ENCODE measurements at places on chromosomes 11 and 22.

GRCh38 chr22:31630331-31631329, 31.4 kb downstream of the PISD start:
- peak; percentile 89 for DNase-seq

GRCh38 chr11:62556875-62557631, 10.4 kb upstream of the AHNAK start:
- DNase-seq, result no peak

DNA sequence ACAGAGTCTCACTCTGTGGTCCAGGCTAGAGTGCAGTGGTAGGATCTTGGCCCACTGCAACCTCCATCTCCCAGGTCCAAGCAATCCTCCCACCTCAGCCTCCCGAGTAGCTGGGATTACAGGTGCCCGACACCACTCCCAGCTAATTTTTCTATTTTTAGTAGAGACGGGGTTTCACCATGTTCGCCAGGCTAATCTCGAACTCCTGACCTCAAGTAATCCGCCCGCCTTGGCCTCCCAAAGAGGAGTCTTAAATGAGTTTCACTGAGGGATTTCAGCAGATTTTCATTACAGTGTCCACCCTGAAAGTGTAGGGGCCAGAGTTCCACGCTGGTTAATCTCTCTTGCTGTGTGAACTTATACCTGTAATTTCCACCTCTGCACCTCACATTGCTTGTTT, 412 bp upstream of the RPS3 start:
- DNase-seq, result no peak

- DNase-seq, result no peak
These were observed 14.4 kb upstream of the NCAM1 start for GRCh38 chr11:112946866-112947265.

- no peak for DNase-seq
These were observed 80.6 kb downstream of the KCNJ1 start for GRCh38 chr11:128786507-128786906.

- DNase-seq, result no peak
These were observed 9.6 kb downstream of the WT1 start for GRCh38 chr11:32425761-32426160.

DNA sequence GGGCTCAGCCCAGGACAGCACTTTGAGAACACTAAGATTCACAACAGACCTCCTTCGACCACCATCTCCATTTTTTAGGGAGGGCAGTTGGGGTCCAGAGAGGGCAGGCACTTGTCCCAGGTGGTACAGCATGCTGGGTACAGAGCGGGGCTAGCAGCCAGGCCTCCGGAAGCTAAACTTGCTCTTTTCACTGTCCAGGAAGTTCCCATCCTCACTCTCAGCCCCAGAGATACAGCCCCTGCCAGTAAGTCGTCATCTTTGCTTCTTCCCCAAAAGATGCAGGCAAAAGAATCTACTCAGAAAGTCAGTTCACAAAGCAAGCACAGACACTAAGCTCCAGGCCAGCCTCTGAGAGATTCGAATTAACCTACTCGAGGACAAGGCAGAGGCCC, 6.7 kb upstream of the RAB3IL1 start:
- no peak for DNase-seq

DNA sequence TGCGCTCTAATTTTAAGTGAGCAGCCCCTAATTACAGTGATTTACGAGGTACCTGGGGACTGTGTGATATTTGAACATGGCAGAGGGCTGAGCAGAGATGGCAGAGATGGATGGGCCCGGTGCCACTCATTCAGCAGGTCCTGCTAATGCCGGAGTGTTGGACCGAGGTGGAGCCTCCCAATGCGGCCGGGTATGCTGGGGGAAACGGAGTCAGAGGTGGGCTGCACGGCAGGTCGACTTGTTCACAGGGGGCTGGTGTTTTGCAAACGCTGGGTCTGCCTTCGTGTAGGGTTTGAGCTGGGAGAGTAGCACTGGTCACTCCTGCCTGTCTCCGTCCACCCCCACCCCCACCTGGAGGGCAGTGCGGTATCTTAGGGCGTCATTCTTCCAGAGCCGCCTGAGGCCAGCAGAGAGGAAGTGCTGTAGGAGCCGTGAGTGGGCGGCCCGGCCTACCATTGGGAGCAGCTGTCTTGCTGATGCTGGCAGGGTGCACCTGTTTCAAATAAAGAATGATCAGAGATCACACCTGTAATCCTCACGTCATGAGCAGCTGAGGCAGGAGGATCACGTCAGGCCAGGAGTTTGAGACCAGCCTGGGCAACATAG, 122.6 kb downstream of the IGLL1 start:
- DNase-seq, result no peak

- DNase-seq, result no peak
These were observed 3.8 kb upstream of the MFRP start for GRCh38 chr11:119350302-119350701.

DNA sequence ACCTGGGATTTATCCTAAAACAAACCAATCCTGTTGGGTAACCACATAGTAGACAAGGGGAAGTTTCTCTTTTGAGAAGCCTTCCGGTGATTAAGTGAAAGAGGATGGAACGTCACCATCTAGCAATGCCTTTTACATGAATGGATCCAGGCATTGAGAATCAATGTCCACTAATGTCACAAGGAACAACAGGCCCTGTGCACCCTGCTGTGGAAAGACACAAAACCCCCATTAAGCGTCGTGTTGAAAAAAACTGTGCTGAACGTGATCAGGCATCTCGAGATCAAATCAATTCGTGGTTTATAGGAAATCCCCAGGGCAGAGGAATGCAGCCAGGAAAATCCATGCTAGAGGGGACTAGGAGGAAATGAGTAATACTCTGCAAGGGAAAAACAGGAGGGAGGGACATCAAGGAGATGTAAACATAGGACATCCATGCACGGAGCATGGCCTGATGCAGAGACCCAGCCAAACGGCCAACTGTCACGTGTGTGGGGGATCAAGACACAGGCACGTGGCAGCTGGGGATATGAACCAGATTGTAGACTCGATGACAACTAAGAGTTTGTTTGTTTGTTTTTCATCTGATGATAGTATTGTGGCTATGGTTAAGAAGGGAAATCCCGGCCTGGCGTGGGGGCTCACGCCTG, 38.6 kb upstream of the CARS1 start:
- peak; percentile 98 for DNase-seq

DNA sequence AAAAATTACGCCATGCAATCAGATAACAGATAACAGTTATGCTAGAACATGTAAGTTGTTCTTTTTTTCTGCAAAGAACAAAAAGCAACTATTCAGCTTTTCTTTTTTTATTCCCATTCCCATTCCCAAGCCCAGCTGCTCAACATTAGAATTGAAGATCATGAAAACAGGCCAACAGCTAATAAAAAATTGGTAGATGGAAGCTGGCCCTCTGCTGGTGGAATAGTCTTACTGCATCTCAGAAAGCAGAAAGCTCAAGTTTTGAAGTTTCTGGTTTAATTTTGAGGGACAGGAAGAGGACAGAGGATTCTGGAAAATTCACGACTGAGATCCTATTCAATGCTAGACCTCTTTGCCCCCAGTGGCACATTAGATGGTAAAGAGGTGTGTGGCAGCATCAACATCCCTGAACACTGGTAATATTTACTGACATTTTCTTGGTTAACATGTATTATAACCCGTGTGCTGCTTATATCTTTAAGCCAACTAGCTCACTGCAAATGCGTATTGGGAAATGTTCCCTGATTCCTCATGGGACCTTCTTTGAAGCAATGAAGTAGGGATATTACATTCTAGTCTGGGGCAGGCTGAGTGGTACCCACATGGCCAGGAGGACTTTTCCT, 591.2 kb downstream of the OPCML start:
- DNase-seq, result peak; percentile 19

- DNase-seq, result no peak
These were observed 29.0 kb upstream of the RASSF10 start for GRCh38 chr11:12979928-12980689.

DNA sequence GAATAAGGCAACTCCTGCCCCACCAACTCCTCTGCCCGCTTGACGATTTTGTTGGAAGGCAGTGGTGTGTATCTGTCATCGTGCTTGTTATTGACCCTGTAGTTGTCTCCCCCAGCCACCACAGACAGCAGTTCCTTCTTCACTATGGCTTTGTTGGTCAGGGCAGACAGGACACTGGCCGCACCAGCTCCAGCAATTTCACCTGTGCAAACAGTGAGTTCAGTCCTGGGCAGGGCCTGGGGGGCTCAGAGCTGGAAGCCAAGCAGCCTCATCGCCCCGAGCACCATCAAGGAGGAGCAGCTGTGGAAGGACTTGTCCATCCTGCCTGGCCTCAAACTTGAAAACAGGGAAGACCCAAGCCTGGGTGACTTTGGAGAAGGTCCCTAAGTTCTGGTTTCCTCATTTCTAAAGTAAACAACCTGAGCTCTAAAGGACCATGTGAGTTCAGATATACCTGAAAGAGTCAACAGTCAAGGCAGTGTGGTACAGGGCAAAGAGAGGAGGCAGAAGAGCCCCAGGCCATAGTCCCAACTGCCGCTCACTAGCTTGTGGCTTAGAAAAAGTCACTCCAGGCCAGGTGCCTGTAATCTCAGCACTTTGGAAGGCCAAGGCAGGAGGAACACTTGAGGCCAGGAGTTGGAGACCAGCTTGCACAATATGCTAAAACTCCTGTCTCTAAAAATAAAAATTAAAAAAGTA, 4.6 kb downstream of the PLAAT2 start:
- DNase-seq, result no peak

DNA sequence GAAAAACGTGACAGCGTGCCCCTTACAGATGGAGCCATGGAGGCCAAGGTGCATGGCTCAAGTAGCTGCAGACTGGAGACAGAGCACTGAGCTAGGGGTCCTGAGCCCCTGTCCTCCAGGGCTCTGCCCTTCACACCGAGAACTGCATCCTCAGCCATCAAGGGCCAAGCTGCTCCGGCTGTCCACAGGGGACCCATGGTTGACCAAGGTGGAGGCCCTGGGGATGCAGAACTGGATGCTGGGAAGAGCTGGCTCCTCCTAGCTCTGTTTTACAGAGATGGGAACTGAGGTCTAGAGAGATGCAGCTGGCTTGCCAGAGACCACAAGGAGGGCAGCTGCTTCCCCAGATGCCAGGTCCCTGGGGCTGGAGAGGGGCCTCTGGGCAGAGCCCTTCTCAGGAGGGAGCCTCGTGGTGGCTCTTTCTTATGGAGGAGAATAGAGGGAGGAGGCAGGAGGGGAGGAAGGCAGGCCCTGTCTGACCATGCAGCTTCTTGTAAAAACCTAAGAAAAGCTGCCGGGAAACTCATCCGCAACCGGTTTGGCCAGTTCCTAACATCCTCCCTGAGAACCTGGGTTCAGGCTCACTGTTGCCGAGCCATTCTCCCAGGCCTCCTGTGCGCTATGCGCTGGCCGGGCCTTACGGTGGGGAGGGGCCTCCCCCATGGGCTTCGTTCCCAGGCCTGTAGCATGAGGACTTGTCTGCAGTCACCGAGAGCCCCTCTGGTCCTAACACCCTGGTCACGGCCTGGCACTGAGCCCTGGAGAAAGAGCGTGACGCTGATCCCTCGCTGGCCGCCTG, 80.6 kb downstream of the WNT7B start:
- DNase-seq, result no peak

DNA sequence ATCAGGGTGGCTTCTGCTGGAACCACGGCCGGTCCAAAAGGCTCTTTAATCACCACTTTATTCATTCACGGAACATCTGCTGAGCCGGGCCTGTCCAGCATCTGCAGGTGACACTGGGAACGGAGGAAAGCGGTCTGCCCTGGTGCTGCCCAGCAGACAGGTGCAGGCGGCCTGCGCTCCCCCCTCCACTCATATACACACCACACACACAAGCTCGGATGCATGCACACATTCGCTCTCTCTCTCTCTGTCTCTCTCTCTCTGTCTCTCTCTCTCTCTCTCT, 736.9 kb downstream of the BRD1 start:
- DNase-seq, result no peak

GRCh38 chr11:130629039-130629438, 180.6 kb downstream of the ADAMTS15 start:
- DNase-seq, result no peak

DNA sequence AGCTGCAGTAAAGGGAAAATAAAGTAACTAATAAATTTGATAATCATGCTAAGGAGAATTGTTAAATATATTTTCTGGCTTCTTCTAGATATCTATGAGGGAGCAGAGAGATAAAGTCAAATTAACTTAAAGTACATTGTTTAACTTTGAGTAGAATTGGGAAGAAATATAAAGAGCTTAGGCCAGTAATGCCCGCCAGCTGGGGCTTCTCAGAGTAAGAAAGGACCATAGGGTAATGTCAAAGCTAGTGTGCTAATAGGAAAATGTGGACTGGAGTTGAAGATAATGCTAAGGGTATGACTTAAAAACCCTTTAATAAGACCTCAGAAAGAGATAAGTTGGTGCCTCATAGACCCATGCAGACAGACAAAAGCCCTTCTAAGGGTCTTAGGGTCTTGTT, 411.6 kb upstream of the ANO3 start:
- no peak for DNase-seq

GRCh38 chr11:32893093-32893342, 407 bp downstream of the QSER1 start:
- no peak for DNase-seq

GRCh38 chr11:99020352-99021225, at the start of gene CNTN5:
CNTN5 (plus strand) TSS chr11:99020949.
- DNase-seq, result no peak

GRCh38 chr11:65719871-65720210, 757 bp downstream of the RNASEH2C start:
- DNase-seq, result peak; percentile 46

DNA sequence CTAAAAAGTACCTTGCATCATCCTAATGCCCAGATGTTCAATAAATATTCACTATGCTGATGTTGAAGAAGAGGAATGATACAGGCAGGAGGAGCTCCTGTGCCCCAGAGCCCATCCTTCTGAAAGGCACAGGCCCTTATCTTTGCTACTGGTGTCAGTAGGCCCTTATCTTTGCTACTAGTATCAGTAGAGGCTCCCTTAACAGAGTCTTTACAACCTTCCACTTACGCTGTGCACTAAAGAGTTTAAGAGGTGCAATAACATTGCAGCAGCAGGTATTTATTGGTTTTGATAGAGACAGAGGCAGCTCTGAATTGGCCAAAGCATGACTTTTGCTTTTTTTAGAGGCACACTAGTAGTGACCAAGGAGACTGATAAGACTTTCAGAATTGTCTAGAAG, 174.4 kb downstream of the TENM4 start:
- DNase-seq, result no peak

- DNase-seq, result no peak
These were observed 1320.4 kb downstream of the LRRC4C start for GRCh38 chr11:40139066-40139465.

GRCh38 chr11:67505605-67506396, 638 bp upstream of the PITPNM1 start:
- peak; percentile 84 for DNase-seq

DNA sequence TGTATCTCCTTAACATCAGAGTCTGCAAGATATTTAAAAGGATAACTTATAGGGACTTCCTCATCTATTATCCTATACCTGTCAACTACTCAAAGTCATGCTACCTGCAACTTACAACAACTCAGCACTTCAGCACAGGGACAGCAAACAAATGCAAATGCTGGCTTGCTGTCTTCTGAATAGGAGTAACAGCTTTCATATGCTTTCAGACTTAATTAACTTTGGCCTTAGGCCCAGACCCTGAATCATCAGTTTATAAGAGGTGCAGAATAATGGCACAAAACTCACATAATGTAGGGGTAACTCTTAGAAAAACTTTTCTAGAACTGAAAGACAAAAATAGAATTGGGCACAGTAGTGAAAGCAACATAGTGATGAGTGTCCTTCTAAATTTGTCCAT, 953.4 kb downstream of the DLG2 start:
- DNase-seq, result no peak

All from endothelial cell of umbilical vein (primary cell).